ENCODE measurements at places on chromosomes 3 and 15. TPM values are rescaled to one million over a fixed set of nuclear protein-coding genes. Genes with fewer than 3 reads are reported as not detected.

The CCDC51 gene
- total RNA-seq, result 13.2 TPM

The GNAT1 gene
- total RNA-seq, result 0.91 TPM

The SAMD7 gene
- total RNA-seq, result not detected

DNA sequence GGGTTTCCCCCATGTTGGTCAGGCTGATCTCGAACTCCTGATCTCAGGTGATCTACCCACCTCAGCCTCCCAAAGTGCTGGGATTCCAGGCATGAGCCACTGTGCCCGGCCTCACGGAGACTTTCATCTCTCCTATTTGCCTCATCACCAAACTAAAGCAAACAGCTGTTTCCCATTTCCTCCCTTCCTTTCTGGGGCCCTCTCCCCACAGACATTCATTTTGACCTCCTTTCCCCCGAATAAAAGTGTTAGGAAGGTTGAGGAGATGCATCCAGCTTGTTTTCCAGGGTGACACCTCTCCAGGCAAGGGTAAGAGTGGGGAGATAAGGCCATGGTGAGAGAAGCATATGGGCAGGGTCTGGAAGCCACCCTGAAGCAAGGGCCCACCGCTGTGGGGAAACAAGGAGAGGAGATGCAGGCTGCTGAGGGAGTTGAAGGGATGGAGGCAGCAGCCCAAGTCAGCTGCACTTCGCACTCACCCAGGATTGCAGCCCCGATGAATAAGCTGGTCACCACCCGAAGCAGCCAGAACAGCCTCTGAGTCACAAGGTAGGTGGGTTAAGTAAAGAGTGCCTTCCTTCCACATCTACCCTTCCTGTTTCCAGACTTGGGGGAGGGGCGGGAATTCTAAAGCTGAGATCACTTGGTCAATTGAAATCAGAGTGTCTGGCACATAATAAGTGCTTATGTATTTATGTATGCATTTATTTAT, 7.7 kb downstream of the DUOXA2 start:
- DNase-seq, result no peak

GRCh38 chr3:71101014-71101413, 482.5 kb downstream of the FOXP1 start:
- no peak for DNase-seq

- DNase-seq, result no peak
These were observed 53.3 kb upstream of the TBC1D5 start for GRCh38 chr3:17795711-17796110.

DNA sequence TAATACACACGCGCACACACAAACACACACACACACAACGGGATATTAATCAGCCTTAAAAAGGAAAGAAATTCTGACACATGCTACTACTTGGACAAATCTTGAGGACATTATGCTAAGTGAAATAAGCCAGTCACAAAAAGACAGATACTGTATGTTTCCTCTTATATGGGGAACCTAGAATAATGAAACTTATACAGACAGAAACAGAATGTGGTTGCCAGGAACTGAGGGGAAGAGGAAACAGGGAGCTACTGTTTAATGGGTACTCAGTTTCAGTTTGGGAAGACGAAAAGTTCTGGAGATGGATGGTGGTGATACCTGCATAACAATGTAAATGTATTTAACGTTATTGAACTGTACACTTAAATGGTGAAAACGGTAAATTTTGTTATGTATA, 20.2 kb downstream of the ICE2 start:
- no peak for DNase-seq

DNA sequence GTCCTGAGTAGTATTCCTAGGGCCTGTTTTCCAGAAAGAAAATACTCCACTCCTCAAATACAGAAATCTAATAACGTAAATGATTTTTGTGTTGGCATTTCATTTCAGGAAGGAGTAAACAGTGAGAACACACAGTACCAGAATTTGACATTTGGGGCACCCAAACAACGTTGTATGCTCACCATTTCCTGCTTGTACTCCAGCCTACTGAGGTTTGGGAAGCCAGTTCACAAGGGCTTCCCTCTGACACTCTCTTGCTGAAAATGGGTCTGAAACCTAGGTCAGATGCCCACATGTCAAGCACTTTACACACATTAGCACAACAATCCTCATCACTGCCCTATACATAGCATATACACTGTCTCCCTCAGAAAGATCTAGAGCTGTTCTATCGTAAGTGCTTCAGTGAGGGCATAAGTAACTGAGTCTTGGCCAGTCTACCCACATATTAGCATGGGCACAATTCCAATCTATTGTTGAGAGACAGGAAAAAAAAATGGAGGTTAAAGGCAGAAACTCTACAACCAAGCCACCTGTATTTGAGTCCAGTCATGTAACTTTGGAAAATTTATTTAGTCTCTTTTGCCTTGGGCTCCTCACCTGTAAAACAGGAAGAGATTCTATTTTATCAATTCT, 43.5 kb upstream of the RSL24D1 start:
- no peak for DNase-seq

DNA sequence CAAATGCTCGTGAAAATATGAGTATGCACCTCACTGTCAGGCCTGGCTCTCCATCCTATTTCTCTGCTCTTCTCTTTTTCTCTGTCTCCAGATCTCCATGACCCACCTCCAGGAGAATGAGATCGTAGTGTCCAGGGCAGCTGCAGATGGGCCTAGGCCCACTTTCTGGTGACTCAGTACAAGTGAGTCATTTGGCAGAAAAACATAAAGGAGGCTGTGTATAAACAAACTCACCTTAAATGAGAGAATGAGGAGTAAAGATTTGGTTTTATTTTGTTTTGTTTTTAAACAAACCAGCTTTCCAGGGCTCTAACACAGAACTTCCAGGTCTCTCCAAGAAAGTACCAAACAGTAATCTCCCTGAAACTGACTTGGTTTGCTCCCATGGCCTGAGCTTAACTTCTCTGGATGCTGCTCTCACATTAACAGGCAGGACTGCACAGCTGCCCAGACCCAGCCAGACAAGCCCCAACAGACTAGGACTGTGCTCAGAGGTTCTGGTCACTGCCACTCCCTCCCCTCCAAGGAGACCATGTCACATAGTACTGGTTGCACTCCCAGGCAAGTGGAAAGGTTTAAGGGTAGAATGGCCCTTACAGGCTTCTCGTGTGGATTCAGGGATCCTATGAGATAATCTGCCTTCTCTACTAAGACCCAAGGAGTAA, 1.5 kb upstream of the HEG1 start:
- DNase-seq, result no peak

DNA sequence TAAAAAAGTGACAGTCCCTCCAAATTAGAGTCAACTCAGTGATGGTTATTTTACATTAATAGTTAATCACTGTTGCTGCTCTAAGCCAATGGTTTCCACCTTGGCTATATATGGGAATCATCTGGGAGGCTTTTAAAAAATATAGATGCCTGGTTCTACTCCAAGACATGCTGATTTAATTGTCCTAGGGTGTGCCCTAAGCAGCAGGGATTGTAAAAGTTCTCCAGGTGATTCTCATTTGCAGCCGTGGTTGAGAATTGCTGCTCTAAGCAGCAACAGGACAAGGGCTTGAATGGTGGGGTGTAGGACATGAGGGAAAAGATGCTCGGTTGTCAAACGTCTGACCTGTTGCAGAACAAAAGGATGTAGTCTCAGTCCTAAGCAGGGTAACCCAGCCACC, 405.1 kb upstream of the MCTP2 start:
- DNase-seq, result no peak
